ENCODE measurements at places on chromosomes 2 and 18.
A peak's percentile ranks its signal among the peaks of the same experiment; 100 is the strongest.

GRCh38 chr18:13131283-13131682 lies 87.3 kb upstream of the LDLRAD4 start:
- no peak for DNase-seq

DNA sequence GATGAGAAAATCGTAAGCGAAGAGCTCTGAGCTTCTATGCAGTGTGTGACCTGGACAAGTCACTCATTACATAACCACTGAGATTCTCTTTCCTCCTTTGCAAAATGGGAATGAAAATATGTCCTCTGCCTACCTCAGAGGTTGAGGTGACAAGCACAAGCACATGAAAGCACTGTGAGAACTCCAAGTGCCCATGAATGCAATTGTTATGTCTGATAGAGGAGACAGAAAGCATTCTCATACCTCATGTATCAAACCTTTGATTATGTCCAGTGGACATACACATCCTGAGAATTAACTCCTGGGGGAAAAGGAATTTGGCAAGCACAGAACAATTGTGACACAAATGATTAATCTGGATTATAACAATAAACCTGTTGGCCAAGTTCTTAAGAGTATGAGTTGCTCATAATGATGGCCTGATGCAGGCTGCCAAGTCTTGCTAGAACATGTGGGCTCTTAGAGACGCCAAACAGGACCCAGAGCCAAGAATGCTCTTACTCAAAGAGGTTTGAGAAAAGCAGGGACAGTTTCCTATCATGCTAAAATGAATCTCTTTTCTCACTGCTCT lies 8.5 kb upstream of the RMDN2 start:
- DNase-seq: no peak

GRCh38 chr2:182444170-182444569 lies 17.3 kb upstream of the PDE1A start:
- no peak for DNase-seq

DNA sequence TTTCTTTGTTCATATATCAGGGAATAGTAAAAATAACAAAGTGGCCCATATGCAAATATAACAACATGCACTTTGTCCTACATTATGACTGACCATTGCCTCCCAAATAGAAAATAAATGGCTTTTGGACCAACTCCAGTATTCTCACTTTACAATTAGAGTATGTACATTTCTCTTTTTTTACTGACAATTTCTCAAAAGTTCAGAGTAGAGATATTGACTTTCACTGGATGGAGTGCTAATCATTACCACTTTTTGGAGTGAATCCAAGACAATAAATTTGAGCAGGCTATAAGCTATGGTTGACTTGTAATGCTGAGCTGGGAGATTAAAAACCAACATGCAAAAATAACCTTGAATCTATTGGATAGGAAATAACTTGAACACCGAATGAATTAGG lies 987.4 kb downstream of the SUCLG1 start:
- no peak for DNase-seq

- no peak for DNase-seq
Measured at GRCh38 chr2:70140791-70141211, 50.0 kb downstream of the C2orf42 start.

GRCh38 chr2:174789001-174789400 lies 24.7 kb upstream of the CHRNA1 start:
- no peak for DNase-seq

DNA sequence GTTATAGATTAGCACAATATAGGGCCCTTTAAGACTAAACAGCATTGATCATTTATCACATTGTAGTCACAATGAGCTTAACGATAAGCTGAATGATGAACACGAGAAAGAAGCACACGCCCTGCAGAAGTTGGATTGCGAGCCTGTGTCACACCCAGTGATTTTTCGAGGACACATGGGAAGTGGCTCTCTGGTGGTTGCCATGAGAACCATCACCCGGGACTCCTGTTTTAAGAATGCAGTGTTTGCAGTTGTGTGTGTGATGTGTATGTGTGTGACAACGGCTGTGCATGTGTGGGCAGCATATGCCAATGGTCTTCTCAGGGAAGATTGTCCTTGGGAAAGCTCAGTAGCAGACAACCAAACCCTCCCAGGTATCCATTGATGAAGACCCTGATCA lies 69.2 kb downstream of the PDCL3 start:
- no peak for DNase-seq

DNA sequence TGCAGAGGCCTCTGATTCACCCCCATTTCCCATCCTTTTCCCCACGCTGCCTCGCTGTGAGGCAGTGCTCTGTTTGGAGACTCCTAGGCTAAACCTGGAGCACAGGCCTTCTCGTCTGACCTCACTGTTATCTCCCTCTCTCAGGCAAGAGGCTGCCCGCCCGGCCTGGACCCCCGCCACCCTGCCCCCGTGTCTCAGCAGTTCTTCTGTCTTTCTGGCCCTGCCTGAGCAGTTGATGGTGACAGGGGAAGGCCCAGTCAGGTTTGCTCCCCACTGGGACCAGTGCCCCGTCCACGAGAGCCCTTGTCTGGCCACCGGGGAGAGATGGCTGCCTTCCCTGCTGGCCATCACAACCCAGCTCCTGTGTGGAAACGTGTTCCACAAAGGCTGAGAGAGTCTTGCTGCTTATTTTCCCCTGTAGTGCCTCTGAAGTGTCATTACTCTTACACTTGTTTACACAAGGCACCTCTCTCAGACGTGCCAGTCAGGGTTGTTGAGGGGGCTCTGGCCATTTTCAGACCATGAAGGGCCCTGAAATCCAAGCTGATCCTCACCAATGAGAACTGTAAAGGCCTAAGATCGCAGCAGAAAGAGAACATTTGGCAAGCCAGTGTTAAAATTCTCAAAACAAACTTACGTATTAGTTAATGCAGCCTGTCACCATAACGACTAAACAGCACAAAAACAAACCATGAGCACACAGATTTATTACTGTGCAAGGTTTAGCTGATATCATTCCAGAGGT lies 210.9 kb downstream of the NDUFA10 start:
- no peak for DNase-seq

DNA sequence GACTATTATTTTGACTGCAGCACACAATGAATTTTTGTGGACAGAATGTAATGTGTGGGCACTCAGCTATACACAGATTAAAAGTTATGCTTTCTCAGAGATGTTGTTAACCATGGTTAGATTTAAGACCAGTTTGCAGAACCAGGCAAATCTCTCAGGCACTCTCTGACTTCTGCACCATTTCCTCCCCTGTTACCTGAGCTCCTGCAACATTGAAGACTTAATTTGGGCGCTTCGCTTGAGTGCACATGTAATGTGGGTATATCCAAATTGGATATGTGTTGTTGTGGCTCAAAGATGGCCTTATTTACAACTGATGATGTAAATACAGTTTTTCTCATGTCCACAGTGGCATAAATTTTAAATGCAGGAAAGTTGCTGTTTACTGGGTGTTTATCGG lies 469.4 kb downstream of the PTPRM start:
- no peak for DNase-seq

DNA sequence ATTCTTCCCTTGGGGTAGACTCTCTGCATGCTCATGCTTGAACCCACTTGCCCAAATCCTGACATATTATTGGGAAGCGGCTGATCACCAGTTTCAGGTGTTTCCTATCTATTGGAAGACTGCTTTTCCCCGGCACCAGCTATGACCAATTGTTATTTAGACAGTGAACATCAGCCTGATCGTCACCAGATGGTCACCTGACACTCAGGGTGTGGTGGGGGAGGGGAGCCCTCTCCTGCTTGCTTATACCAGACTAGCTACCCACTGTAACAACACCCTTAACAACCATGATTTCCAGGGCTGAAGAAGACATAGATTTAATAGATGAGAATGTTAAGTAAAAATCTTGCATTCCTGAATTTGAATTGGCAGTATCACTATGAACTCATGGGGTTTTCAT lies 44.3 kb downstream of the RBM43 start:
- DNase-seq: no peak

- no peak for DNase-seq
Measured at GRCh38 chr2:200408428-200409316, 101.2 kb downstream of the KCTD18 start.

GRCh38 chr18:46281185-46282176 lies 177.3 kb downstream of the HAUS1 start:
- DNase-seq: peak; percentile 28

GRCh38 chr2:181554061-181554830 lies 97.1 kb downstream of the ITGA4 start:
- DNase-seq: no peak

DNA sequence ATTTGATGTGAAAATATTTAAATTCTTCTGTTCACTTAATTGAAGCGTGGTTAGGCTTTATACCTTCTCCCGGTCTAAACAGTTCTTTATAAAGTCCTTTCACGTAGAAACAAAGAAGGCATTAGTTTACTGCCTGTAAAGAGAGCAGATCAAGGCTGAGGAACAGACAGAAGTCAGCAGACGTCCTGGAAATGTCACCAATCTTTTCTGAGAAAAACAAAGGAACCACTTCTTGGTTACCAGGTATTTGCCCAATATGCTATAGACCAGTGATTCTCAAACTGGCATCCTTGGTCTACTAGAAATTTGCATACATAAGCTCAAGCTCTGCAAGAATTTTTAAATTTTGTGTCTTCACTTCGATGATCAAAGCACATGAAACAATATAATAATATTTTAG lies 89.2 kb upstream of the STK17B start:
- no peak for DNase-seq

- DNase-seq: no peak
Measured at GRCh38 chr2:106932644-106933043, 46.7 kb upstream of the ST6GAL2 start.
